Fibroblast of skin of left quadriceps (primary cell): ENCODE measurements at places on chromosomes 5 and 9.

DNA sequence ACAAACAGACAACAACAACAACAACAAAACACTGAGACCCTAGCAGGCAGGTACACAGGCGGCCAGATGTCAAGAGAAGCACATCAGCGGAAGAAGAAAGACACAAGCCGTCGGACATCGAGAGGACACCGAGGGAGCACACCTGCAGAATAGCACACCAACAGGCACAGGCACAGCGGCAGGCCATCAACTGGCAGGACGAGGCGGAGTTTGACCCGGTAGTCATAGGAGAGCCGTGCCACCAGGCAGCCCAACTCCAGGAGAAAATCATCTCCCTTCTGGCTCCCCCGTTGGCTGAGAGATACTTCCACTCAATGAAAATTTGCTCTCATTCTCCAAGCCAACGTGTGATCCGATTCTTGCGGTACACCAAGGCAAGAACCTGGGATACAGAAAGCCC is 352.1 kb upstream of the IZUMO3 start:
- no peak for DNase-seq

- DNase-seq: no peak
Measured at GRCh38 chr5:1343931-1344901, 683 bp downstream of the CLPTM1L start.

- peak; percentile 82 for DNase-seq
Measured at GRCh38 chr9:8633784-8634183, 834.2 kb upstream of the DMAC1 start.

- DNase-seq: no peak
Measured at GRCh38 chr9:114233491-114234185, 78.3 kb downstream of the COL27A1 start.

GRCh38 chr5:10602031-10602806 is 38.3 kb downstream of the ANKRD33B start:
- no peak for DNase-seq

DNA sequence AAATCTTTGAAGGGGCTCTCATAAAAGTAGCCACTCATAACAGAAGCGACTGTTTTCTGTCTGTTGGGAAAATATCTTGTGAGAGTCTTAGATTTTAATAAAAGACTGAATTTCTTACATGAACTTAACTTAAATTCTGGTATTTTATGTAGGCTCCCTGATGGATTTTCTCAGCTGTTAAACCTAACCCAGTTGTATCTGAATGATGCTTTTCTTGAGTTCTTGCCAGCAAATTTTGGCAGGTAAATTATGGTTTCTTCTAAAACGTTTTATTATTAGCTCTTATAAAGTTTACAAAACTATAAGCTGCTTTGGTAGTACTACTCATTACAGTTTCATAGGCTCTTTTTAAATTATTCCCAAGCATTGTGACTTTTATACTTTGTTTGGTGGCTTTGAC is 87.0 kb downstream of the ERBIN start:
- no peak for DNase-seq

DNA sequence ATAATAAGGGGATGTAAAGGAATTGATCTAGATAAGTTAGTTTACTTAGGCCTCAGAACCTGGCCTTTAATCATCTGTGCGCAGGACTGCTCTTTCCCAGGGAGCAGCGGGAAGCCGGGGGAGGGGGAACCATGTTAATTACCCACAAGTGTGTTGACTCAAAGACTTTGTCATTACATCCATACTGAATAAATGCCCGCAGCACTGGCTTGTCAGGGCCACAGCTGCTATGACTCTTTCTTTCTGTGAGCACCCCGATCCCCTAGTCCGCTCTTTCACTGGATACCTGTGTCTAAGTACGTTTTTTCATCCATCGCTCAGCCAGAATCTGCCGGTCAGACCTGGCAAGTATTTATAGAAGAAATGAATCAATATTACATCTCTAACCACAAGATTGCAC is 249.3 kb upstream of the DMRT1 start:
- no peak for DNase-seq

GRCh38 chr5:157540707-157541446 is 34.7 kb downstream of the ADAM19 start:
- DNase-seq: no peak

GRCh38 chr9:69696802-69697201 is 24.6 kb upstream of the APBA1 start:
- DNase-seq: no peak

DNA sequence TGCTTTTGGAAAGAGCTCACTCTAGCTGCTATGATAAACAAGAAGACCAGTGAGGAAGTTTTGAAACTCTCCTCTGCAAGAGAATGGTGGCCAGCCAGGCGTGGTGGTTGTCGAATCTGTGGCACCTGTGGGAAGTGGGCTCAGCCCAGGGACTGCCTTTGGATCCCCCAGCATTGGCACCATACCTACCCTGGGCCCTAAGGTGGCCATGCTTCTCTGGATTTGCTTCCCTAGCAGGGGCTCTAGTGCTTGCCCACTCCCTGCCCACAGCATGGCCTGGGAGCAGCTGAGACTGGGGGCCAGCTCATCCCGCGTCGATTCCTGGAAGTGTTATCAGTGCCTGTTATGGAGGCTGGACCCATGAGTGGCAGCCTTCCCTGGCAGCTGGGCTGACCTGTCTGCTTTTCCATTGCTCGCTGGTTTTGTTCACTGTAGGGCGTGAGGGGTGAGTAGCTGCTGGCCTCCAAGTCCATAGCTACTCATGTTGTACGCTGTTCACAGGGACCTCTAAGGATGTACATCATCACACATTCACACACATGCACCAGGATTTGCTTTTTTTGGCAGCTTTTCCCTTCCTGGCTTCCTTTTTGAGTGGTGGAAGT is 2.3 kb downstream of the SLC22A4 start:
- DNase-seq: no peak

DNA sequence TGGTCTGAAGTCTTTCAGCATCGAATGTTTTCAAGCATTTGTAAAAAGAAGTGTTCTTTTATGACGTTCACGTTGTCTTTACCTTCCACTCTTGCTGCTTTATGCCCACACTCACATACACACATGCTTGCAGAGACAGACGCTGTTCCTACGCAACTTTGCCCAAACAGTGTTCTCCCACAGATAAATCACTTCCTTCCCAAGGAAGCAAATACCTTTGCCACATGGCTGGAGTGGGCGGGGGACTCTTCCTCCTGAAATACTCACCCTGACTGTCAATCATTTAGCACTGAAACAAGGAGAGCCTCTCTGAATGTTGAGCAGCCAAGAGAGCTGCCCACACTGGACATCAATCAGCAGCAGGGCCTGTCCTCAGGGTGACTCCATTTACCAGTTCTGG is 22.4 kb upstream of the ASTN2 start:
- no peak for DNase-seq

GRCh38 chr5:180026734-180027458 is 44.7 kb downstream of the RNF130 start:
- DNase-seq: no peak

GRCh38 chr5:135462304-135462703 is 10.2 kb upstream of the TIFAB start:
- DNase-seq: no peak

DNA sequence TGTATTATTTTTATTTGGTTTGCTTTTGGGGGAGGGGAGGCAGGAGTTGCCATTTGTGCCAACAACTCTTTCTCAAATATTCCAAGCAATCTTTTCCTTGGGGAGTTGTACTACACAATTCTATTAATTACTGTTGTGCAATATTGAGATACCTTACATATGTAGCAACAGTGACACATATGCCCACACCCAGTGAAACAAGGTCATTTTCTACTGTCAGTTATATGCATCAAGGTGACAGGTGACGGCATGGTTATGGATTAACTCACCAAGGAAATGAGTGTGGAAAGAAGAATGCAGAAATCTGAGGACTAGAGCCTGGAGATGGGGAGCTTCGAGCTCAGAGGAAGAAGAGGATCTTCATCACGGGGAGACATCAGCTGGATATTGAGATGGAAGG is 17.9 kb upstream of the MSMP start:
- DNase-seq: no peak

DNA sequence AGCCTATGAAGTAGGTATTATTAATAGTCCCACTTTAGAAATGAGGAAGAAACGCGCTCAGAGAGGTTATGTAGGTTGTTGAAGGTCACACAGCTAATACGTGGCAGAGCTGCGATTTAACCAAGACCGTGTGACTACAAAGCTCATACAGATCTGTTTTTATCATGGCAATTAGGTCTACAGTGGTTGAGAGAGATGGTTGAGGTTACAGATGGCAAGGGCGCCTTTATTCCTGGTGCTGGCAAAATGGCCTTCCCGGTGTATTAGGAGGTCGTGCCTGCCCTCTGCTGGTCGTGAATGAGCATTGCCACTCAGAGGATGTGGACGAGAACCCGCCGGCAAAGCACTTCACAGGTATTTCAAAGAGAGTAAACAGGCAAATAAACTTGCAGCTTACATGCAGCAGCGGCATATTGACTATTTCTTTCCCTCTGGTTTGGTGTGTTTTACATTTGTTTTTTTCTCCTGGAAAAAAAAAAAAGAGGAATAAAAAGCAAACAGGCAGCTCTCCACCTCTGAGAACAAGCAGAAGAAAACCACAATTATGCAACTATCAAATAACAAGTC is 65.3 kb upstream of the EGFLAM start:
- DNase-seq: peak; percentile 39
